ENCODE measurements at places on chromosomes 1 and 21.
A peak's percentile ranks its signal among the peaks of the same experiment; 100 is the strongest.

- DNase-seq, result peak; percentile 64
Measured at GRCh38 chr1:210222340-210223006, 10.1 kb upstream of the SERTAD4 start.

- DNase-seq, result no peak
Measured at GRCh38 chr21:34313116-34313515, 50.7 kb upstream of the KCNE2 start.

GRCh38 chr1:14110040-14110439 is 410.1 kb downstream of the PRDM2 start:
- no peak for DNase-seq

- no peak for DNase-seq
Measured at GRCh38 chr1:24954631-24955030, 24.6 kb upstream of the RUNX3 start.

GRCh38 chr1:12324423-12324822 is 94.6 kb downstream of the VPS13D start:
- DNase-seq, result no peak

- DNase-seq, result no peak
Measured at GRCh38 chr1:226364901-226365565, 42.9 kb downstream of the PARP1 start.

GRCh38 chr1:7856345-7856744 is 3.5 kb upstream of the UTS2 start:
- no peak for DNase-seq

GRCh38 chr21:26117324-26117971 is 53.1 kb downstream of the APP start:
- no peak for DNase-seq

DNA sequence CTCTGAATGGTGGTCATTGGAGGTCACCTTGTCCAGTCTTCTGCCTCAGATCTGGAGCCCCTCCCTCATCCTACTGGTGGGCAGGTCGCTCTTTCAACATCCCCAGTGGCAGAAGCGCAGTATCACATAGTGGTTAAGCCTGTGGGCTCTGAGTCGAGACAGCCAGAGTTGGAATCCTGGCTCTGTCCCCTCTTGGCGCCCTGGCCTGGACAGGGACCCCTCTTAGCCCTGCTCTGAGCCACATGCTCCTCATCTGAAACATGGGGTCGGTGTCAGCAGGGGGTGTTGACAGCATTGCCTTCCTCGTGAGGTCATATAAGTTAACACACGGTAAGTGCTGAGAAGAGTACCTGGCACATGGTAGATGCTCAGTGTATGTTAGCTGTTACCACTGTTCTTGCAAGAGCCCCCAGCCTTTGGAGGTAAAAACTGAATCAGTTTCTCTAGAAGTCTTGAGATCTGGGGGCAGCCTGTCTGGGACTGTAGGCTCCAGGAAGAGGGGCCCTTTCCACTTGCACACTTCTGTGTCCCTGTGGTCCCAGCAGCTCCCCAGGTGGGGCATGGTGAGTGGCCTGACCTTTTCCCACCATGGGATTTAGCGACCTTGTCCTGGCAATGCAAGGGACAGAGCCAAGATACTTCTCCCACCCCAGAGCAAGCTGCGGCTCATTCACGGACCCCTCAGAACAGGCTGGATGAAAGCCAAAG is 6.4 kb downstream of the ZC3H12A start:
- no peak for DNase-seq

DNA sequence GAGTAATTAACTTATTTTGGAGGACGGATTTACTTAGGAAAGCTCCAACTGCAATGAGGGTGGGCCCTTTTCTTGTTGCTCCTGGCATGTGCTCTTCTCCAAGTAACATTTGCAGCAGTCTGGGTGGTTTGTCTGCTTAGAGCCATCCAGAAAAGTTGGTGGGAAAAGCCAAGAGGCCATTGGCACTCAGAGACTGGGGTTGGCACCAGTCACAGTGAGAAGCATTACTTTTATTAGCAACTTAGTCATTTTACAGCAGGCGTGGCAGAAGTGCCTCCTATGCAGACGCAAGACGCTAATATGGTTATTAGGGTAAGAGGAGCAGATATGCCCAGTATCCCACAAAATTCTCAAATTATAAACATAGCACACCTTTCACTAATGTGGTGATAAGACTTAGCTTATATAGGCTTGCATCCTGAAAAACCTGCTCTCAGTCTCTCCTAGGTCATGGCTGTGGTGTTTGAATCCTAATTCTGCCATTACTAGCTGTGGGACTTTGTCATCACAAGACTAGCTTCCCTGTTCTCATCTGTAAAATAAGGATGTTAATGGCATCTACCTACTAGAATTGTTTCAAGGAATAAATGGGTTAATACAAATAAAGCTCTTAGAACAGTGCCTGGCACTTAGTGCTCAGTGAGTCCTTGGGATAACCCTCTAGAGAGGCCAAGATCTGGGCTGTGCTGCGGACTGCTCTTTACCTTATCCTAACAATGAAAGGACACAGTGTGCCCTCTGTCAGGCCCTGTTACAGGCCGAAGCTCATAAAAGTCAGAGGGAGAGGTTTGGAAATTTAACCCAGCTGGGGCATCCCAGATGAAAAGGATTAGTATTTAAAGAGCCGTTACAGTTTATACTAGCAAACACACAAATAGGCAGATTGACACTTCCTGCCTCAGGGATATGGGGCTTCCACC is 154.6 kb downstream of the ROR1 start:
- no peak for DNase-seq

- no peak for DNase-seq
Measured at GRCh38 chr1:62682531-62682930, 5.7 kb downstream of the DOCK7 start.

DNA sequence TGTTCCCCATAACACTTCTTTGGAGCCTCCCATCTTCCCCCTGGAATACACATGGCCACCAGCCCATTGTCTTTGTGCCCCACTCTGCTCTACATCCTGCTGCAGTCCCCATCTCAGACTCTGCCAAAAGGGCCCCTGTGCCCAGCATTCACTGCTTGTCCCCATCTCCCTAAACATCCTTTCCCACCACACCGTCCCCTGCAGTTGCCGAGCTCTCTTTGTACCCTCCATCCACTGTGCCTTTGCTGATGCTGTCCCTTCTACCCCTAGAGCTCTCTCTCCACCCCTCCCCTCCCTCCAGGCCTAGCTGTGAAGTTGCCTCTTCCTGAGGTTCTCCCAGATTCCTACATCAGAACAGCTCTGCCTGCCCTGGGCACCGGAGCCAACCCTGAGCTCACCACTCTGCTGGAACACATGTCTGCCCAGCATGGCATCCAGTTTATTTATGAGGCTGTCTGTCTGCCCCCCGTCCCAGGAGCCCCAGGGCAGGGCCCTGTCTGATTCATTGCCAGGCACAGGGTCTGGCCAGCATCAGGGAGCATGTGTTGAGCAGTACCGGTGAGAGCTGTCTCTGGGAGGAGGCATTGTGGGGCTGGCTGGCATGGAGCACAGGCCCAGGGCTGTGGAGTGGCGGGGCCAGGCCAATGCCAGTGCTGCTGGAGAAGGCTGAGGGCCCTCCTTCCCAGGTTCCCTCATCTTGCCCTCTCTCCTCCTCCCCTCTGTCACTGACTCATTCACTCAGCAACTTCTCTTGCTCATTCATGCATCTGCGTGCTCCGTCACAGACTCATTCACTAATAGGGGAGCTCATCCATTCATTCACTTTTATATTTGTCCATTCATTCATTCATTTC is 28.8 kb downstream of the EDN2 start:
- DNase-seq, result peak; percentile 69

Data from kidney epithelial cell (primary cell).